ENCODE measurements at places on chromosomes 2 and 18.

- DNase-seq: no peak
These were observed 186.5 kb upstream of the FANCL start for GRCh38 chr2:58427572-58428095.

GRCh38 chr18:9984080-9984479 lies 70.3 kb downstream of the VAPA start:
- no peak for DNase-seq

- no peak for DNase-seq
These were observed 538.3 kb downstream of the CNTNAP5 start for GRCh38 chr2:124563426-124563825.

- no peak for DNase-seq
These were observed 895.2 kb downstream of the TRIB2 start for GRCh38 chr2:13611939-13612338.

DNA sequence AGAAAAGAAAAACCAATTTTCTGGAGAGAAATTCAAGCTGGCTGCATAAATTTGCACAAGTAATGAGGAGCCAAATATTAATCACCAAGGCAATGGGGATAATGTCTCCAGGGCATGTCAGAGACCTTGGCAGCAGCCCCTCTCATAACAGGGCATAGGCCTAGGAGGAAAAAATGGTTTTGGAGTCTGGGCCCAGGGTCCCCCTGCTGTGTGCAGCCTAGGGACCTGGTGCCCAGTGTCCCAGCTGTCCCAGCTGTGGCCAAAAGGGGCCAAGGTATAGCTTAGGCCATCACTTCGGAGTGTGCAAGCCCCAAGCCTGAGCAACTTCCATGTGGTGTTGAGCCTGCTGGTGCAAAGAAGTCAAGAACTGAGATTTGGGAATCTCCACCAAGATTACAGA lies 57.1 kb downstream of the SCN7A start:
- no peak for DNase-seq

DNA sequence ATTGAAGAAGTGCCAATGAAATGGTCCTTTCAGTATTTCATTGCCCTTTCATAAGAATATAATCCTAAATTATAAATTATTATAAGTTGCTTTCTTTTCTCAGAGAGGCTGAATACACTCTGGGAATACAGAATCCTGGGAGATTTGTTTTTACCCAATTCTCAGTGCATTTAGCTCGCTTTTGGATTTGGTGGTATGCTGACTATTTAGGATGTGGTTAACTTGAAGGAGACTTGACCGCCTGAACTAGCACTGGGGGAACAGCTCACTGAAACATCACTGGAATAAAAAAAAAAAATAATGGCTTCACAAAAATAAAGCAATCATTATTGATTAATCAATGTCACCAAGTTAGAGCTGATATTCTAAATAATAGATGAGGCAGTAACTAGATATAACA lies 10.2 kb downstream of the TNFAIP6 start:
- DNase-seq: no peak

DNA sequence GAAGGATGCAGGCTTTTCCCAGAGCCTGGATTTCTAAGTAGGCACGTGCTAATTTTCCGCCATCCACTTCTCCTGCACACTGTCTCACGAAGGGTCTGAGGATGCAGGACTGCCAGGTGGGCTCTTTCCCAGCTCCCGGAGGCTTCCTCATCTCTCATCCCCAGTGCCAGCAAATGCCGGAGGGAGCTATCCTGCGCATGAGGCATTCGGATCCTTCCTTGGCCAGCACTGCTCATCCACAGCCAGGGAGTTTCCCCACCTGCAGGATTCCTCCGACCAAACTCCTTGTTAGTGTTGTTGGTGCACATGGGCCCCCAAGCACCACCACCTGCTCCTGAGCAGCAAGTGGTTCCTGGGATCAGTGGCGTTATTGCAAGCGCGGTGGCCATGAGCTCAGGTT lies 5.0 kb downstream of the CNDP1 start:
- no peak for DNase-seq

- DNase-seq: peak; percentile 27
These were observed 115.7 kb downstream of the MYCN start for GRCh38 chr2:16055848-16056580.

DNA sequence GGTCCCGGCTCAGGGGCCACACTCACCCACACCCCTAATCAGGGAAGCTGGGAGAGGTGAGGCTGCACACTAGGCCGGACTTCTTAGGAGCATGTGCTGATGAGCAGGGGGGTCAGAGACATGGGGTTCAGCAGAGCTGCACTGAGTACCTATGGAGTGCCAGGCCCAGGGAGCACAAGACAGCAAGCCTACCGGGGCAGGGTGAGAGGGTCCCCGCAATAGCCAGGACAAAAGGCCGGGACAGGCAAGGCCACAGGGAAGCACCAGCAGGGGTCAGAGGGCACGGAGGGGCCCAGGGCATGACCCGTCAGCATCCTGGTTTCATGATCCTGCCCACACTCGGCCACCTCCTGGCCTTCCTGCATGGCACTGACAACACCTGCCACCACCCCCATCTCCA lies 73.5 kb downstream of the TNS1 start:
- no peak for DNase-seq

DNA sequence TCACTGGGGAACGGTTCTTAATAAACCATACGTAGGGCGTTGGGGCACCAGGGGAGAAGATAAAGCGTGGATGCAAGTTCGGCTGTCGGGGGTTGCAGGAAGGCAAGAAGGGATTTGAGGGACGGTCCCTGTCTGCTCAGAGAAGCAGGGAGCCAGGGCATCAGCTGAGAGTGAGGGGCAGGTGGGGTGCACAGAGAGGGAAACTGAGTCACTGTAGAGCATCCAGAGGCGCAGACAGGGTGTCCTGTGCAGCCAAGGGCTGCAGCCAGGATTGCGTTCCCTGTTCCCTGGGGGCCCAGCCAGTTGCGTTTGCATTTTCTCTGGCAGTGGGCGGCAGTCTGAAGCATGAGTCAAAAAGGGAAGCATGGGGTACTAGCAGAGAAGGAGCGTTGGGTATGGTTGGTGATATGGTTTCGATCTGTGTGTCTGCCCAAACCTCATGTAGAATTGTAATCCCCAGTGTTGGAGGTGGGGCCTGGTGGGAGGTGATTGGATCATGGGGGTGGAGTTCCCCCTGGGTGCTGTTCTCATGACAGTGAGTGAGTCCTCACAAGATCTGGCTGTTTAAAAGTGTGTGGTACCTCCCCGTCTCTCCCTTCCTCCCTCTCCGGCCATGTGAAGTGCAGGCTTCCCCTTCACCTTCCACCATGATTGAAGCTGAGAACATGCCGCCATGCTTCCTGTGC lies 202.9 kb downstream of the NDUFA10 start:
- no peak for DNase-seq

DNA sequence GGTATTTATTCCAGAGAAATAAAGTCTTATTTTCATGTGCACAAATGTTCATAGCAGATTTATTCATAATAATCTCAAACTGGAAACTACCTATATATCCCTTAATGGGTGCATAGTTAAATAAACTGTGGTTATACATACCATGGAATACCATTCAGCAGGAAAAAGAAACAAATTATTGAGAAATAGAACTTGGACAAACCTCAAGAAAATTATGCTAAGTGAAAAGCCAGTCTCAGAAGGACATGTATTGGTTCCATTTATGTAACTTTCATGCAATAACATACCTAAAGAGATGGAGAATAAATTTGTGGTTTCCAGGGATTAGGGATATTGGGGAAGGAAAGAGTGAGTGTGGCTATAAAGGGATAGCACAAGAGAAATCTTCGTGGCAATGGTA lies 452.6 kb downstream of the SETBP1 start:
- no peak for DNase-seq

- peak; percentile 2 for DNase-seq
These were observed 32.1 kb upstream of the DYNAP start for GRCh38 chr18:54558609-54559585.

DNA sequence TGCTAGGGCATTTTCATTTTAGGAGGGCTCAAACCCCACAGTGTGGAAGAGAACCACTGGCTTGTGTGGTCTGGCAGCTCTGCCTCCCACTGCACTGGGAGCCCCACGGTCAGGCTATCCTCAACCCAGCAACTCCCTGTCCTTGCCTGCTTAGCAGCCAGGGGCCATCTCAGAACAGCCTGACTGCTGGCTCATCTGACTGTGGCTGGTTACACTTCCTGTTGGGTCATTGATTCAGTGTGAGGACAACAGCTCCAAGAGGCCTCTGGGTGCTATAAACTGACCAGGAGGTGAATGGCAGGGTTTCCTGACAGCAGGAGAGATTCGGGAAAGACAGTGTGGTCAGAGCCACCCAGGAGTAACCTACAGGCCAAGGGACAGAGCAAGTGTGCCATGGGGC lies 40.1 kb downstream of the AMER3 start:
- no peak for DNase-seq

DNA sequence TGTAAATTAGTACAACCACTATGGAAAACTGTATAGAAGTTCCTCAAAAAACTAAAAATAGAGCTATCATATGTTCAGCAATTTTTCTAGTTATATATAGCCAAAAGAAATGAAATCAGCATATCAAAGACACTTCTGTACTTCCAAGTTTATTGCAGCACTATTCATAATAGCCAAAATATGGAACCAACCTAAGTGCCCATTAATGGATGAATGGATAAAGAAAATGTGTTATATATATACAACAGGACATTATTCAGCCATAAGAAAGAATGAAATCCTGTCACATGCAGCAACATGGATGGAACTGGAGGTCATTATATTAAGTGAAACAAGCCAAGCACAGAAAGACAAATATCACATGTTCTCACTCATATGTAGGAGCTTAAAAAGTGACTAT lies 112.6 kb downstream of the MDH1 start:
- no peak for DNase-seq

- no peak for DNase-seq
These were observed 270.6 kb downstream of the SOCS6 start for GRCh38 chr18:70559446-70559845.

- DNase-seq: no peak
These were observed 166.6 kb downstream of the PMAIP1 start for GRCh38 chr18:60066219-60066975.

DNA sequence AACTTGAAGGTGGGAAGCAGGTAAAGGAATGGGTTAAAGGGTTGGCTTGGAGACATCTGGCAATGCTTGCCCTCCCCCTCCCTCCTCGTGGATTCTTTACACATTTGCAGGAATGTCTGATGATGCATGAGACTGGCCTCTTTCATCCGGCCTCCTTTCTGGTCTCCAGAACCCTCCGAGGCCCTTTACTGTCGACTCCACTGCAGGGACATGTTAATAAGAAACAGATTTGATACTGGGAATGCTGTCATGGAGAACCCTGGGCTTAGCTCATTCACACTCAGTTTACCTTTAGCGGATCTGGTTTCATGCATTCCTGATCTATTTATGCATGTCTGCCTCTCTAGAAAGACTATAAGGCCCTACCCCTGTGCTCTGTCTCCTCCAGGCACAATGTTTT lies 238.7 kb downstream of the TGIF1 start:
- no peak for DNase-seq

- no peak for DNase-seq
These were observed 15.3 kb downstream of the VIT start for GRCh38 chr2:36711741-36712314.

- no peak for DNase-seq
These were observed 96.2 kb downstream of the COPS8 start for GRCh38 chr2:237181844-237182243.

DNA sequence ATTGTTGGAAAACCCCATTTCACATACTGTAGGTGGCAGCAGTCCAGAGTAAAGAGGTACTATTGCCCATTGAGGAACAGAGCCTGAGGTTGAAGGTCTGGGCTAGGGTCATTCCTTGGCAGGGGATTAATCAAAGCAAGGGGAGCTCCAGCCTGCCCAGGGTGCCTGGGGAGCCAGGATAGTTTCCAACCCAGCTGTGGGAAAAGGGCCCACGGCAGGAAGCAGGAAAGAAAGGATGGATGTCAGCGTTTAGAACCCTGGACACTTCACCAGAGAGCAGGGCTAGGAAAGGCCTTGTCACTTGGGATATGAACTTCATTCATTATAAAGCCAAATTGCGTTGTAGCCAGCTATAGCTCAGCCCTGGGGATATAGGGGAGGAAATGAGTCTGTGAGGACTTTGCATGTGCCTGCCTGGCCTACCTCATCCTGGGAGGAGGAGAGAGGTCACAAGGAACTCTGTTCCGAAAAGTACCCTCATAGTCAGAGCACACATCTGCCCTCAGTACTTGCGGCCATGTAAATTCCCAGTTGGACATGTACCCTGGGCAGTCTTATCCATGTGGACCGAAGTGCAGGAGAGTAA lies 140.2 kb upstream of the COPS8 start:
- no peak for DNase-seq

GRCh38 chr2:159126432-159127022 lies 158.1 kb downstream of the TANC1 start:
- no peak for DNase-seq

DNA sequence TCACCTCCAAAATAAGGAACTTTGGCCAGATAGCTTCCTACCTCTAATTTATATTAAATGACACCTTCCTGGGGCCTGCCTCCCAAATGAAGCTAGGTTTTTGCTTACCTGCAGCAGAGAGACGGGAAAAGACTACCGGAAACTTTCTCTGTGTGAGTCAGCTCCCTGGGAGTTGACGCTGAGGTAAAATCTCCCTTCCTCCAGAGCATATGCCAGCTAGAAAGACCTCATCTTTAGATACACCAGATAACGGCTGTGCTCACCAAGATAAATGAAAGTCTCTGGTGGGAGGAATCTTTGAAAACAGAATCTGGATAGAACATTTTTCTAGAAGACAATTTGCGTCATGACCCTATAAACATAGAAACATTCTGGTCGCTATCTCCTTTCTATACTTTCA lies 99.7 kb upstream of the RFX8 start:
- DNase-seq: no peak

DNA sequence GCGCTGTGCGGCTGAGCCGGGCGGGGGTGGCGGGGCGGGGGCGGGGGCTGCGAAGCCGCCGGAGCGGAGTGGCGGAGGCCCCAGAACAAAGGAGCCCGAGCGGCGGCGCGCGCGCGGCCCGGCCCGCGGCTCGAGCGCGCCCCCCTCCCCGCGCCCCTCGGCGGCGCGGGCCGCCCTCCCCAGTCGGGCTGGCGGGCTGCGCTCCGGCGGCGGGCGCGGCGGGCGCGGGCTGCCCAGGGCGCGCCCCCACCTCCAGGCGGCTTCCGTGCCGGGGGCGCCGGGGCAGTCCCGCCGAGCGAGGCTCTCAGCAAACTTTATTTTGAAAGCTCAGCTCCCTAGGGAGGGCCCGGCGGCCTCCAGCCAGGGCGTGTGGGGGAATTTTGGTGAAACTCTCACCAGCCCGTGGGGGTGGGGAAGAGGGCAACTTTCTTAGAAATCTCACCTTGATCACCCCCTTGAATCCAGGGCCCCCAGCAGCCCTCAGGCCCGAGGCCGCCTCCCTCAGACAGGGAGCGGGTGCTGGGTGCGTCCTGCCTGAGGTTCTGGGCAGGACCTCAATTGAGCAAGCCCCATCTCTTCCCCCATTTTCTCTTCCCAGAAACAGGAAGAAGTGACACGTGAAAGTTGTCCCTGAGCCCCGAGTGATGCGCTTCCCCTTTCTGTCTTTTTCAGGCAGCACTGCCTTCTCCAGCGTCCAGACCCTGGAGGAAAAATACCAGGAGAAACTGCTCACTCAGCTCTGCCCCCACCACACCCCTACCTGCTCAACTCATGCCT lies 786 bp downstream of the TET3 start:
- DNase-seq: no peak

- DNase-seq: no peak
These were observed 128.4 kb downstream of the CABLES1 start for GRCh38 chr18:23263551-23264235.

GRCh38 chr18:14086458-14087231 lies 45.6 kb downstream of the ZNF519 start:
- DNase-seq: no peak

Data from GM19239 (cell line).